ENCODE measurements at places on chromosomes 11 and 22. TPM values are rescaled to one million over a fixed set of nuclear protein-coding genes. Genes with fewer than 3 reads are reported as not detected.
A peak's percentile ranks its signal among the peaks of the same experiment; 100 is the strongest.

DNA sequence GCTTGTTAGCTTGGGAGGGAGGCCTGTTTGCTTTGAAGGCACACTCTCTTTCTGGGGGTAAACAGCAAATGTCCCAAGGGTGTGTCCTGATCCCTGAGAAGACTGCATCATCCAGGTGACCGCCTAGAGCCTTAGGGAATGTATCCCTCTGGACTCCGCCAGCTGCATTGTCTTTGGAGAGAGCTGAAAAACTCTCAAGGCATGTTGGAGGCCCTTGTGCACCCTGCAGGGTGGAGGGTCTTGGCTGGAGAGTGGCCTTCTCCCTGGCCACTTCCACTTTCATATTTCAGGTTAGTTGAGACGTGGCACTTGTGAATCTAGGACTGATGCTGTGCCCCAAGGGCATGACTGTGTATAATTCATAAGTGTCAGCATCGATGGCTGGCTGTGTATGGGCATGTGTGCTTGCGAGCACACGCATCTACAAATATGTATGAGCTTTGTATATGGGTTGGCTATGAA, 70.6 kb downstream of the ZBTB16 start:
- no peak overlapping the region for H3K27ac ChIP-seq
- H3K4me3 ChIP-seq = no peak overlapping the region
- no peaks in the 10 kb centered on the region for H3K36me3 ChIP-seq
- no peaks in the 10 kb centered on the region for H3K27me3 ChIP-seq
- H3K4me1 ChIP-seq = peaks cover 35% of the 10 kb centered on the region

- peaks cover 9% of the 10 kb centered on the region for H3K27me3 ChIP-seq
- H3K4me3 ChIP-seq = no peak overlapping the region
- H3K27ac ChIP-seq = no peak overlapping the region
- H3K4me1 ChIP-seq = no peaks in the 10 kb centered on the region
Observed at GRCh38 chr11:119578521-119579191, 150.3 kb downstream of the NECTIN1 start.

DNA sequence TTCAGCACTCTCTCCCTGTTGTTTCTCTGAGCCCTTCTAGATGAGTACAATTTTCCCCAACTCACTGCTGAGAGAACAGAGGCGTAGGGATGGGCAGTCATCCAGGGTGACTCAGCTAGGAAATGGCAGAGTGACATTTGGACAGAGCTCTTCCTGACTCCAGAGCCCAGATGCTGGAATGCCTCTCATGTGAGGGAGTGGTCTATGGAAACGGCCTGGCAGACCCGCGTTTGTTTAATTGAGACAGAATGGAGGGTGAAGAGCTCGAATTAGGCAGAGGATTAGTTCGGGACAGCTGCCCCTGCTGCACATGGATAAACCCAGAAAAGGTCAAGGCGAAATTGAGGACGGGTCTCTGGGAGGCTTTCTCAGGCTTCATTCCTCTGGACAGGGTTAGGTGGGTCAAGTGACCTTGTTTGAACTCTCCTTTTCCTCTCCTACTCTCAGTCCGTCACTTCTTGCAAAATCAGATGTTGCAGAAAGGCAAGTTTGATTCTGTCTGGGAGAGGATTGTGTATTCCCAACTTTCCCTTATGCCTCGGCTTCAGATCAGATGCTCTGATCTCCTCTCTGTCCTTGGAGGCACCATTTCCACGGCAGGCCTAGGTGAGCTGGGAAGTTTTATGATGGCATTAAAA, 7.6 kb upstream of the LMO2 start:
- DNase-seq = peak; percentile 63
- no peak overlapping the region for H3K4me3 ChIP-seq
- H3K36me3 ChIP-seq = no peaks in the 10 kb centered on the region
- no peak overlapping the region for H3K27ac ChIP-seq
- H3K27me3 ChIP-seq = no peaks in the 10 kb centered on the region

DNA sequence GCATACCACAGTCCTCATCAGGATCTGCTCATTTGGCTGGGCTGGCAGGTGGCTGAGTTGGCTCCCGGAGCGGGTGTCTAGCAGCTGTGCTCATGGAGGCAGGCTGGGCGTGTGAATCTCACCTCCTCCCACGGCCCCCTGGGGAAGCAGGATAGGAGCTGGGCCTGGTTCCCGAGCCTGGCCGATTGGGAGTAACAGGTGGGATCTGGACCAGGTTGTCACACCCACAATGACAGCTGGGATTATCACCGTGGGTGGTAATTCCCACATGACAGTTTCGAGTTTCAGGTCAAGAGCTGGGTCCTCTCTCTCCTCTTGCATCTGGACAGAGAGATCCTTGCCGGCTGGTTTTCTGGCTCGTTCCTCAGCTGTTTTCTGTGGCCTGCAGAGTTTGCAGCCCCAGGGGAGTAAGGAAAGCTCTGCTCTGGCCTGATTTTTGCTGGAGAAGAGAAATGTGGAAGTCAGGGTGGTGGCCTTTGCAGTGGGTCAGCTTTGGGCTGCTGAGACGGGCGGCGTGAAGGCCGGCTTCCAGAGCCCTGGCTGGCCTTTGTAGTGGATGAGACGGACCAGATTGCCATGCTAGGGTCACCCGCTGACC, 57.0 kb downstream of the BCR start:
- no peaks in the 10 kb centered on the region for H3K36me3 ChIP-seq
- peaks cover 31% of the 10 kb centered on the region for H3K4me1 ChIP-seq
- H3K4me3 ChIP-seq = no peak overlapping the region
- peak; percentile 38 for DNase-seq
- no peak overlapping the region for H3K27ac ChIP-seq

DNA sequence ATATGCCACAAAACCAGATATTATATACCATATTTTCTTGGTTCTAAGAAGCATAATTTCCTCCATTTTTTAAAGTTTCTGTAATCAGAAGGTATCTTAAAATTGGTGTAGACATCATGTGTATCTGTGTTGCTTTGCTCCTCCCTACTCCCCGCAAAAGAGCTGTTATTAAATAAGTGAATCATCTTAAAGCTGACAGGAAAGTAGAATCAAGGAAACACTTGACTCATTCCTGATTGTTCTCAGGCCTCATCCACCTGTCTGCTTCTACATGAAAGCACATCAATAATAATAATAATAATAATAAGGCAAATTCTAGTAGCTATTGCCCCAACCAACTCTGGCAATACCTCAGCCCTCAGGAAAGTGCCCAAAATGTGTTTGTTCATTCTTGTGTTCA, 26.2 kb upstream of the GUCY1A2 start:
- no peaks in the 10 kb centered on the region for H3K4me1 ChIP-seq
- no peaks in the 10 kb centered on the region for H3K27me3 ChIP-seq
- no peak overlapping the region for H3K27ac ChIP-seq

DNA sequence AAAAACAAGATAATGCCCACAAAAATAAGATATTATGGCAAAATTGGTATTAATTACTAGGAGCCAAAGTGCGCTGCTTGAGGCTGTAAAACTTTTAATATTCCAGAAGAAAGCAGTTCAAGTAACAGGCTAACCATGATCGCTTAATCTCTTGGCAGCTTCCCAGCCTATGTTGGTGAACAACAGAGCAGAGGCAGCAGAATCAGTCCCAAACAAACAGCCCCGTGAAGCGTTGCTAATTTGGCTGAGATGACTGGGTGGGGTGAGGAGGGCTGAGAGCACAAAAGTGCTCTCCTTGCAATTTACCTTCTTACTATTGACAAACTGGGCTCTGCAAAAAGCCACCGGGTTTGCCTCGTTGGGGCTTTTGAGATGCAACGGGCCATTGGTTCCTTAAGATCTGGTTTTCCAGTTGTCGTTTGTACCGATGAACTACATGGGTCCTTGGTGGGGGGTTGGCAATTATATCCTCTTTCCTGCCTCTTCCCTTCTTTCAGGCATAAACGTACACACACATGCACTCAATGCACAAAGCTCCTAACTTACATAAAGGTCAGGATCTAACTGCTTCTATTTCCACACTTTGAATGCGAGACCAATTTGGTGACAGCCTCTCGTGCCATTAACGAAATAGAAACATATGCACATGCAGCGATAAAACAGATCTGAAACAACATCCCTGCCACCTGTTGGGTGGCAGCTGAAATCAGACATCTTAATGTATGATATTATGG, 407.6 kb upstream of the CADM1 start:
- H3K27ac ChIP-seq = no peak overlapping the region
- H3K4me1 ChIP-seq = no peaks in the 10 kb centered on the region
- H3K4me3 ChIP-seq = no peak overlapping the region
- no peak for DNase-seq

DNA sequence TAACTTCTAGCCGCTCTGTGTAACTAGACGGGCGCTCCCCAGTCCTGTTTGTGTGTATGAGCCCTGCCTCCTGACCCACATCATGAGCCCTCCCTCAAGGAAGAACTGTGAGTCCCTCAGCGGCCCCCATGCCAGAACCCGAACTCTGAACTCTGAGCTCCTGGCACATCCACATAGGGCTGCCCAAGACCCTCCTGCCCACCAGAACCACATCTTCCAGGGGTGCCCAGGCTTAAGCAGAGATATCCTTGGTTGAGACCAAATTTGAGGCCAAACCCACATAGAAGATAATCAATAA, 3.0 kb downstream of the TRIM29 start:
- no peak overlapping the region for H3K27ac ChIP-seq
- no peak for DNase-seq
- H3K27me3 ChIP-seq = no peaks in the 10 kb centered on the region
- H3K4me3 ChIP-seq = no peak overlapping the region
- no peaks in the 10 kb centered on the region for H3K36me3 ChIP-seq

GRCh38 chr22:37224757-37225420, 12.6 kb upstream of the SSTR3 start:
- H3K27me3 ChIP-seq = no peaks in the 10 kb centered on the region
- H3K27ac ChIP-seq = no peak overlapping the region
- H3K36me3 ChIP-seq = no peaks in the 10 kb centered on the region

- no peaks in the 10 kb centered on the region for H3K4me1 ChIP-seq
- H3K4me3 ChIP-seq = no peak overlapping the region
- no peaks in the 10 kb centered on the region for H3K36me3 ChIP-seq
- no peak overlapping the region for H3K27ac ChIP-seq
- H3K27me3 ChIP-seq = peaks cover 8% of the 10 kb centered on the region
Observed at GRCh38 chr11:130940706-130941105, 24.4 kb upstream of the SNX19 start.

- H3K27ac ChIP-seq = peak overlapping the region; percentile 98
- peak overlapping the region; percentile 67 for H3K4me3 ChIP-seq
- H3K27me3 ChIP-seq = peaks cover 9% of the 10 kb centered on the region
- H3K4me1 ChIP-seq = peaks cover 30% of the 10 kb centered on the region
- H3K36me3 ChIP-seq = no peaks in the 10 kb centered on the region
Observed at GRCh38 chr22:50526108-50526833, 873 bp upstream of the SCO2 start.

DNA sequence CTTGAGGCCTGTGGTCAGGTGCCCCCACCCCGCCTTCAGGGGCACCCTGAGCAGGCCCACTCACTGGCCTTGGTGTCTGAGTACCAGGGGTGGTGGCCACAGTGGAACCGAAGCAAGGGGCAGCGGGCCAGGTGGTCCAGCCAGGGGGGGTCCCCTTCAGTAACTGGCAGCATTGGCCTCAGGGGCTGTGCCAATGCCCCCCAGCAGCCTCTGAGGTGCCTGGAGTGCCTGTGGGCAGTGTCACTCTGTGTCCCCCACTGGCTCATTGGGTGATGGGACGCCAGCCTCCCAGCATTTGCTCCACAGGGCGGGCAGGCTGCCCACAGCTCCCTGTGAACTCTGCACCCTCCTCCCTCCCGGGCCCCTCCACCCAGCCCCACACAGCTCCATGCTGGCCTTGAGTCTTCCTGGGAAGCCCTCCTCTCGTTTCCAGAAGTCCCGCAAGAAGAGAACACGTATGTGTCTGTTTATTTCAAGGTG, 29.5 kb upstream of the CARS1 start:
- no peaks in the 10 kb centered on the region for H3K4me1 ChIP-seq
- no peaks in the 10 kb centered on the region for H3K27me3 ChIP-seq
- no peaks in the 10 kb centered on the region for H3K36me3 ChIP-seq
- no peak overlapping the region for H3K4me3 ChIP-seq
- DNase-seq = no peak

- H3K27ac ChIP-seq = peak overlapping the region; percentile 61
- H3K4me3 ChIP-seq = peak overlapping the region; percentile 69
- no peaks in the 10 kb centered on the region for H3K27me3 ChIP-seq
- DNase-seq = peak; percentile 77
Observed at GRCh38 chr11:94740083-94741021, 27.8 kb upstream of the AMOTL1 start.

DNA sequence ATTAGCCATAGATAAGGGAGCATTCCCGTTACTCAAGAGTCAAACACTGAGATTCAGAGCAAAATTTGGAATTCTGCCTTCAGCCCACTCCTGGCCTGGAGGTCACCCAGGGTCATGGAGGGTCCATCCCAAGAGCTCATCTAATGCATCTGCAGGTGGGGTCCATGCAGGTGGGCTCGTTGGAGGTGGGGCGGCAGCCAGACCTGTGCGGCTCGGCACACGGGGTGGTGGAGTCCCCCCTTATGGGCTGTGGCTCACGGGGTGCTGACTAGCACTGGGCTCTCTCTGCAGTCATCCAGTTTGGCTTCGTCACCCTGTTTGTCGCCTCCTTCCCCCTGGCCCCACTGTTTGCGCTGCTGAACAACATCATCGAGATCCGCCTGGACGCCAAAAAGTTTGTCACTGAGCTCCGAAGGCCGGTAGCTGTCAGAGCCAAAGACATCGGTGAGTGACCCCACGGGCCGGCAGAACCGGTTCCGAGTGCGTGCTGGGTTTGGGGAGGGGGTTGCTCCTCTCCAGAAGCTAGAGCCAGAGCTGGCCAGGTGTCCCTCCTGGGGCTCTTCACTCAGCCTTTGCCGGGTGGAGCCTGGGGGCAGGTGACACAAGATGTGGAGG, 32.4 kb upstream of the FADD start:
- no peaks in the 10 kb centered on the region for H3K27me3 ChIP-seq
- no peaks in the 10 kb centered on the region for H3K36me3 ChIP-seq
- H3K4me3 ChIP-seq = no peak overlapping the region
- no peak overlapping the region for H3K27ac ChIP-seq

PDE3B gene
- total RNA-seq = 46.3 TPM

OR52I1 gene
- total RNA-seq = not detected

LDHAL6A gene
- total RNA-seq = not detected

P2RX6 gene
- total RNA-seq = 14.4 TPM

FOLR2 gene
- total RNA-seq = 0.48 TPM

ROBO3 gene
- 3.7 TPM for total RNA-seq

KDM4E gene
- total RNA-seq = not detected
